Activated CD4-positive, alpha-beta memory T cell treated with anti-CD3 and anti-CD28 coated beads for 36 hours (primary cell): ENCODE measurements at places on chromosomes 2 and 18.

GRCh38 chr2:129469389-129469788 is 510.1 kb upstream of the RAB6C start:
- no peaks in the 10 kb centered on the region for H3K4me1 ChIP-seq
- H3K36me3 ChIP-seq, result no peaks in the 10 kb centered on the region
- no peak for DNase-seq
- no peak overlapping the region for H3K27ac ChIP-seq
- no peaks in the 10 kb centered on the region for H3K27me3 ChIP-seq

DNA sequence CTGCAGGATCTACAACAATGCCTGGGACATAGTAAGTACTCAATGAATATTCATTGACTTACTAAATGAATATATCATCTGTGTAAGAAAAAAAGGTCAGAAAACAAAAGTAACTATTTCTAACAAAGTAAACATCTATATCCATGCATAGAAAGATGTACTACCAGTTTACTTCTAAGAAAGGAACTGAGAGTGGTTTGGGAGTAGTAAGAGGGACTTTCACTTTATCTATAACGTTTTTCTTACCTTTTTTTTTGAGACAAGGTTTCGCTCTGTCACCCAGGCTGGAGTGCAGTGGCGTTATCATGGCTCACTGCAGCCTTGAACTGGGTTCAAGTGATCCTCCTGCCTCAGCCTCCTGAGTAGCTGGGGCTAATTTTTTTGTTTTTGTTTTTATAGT is 25.7 kb downstream of the DHX57 start:
- no peaks in the 10 kb centered on the region for H3K4me1 ChIP-seq
- no peak for DNase-seq

- no peaks in the 10 kb centered on the region for H3K4me1 ChIP-seq
- DNase-seq, result no peak
- no peaks in the 10 kb centered on the region for H3K36me3 ChIP-seq
- H3K4me3 ChIP-seq, result no peak overlapping the region
- H3K27me3 ChIP-seq, result no peaks in the 10 kb centered on the region
- no peak overlapping the region for H3K27ac ChIP-seq
Measured at GRCh38 chr2:183996825-183997793, 601.2 kb upstream of the ZNF804A start.

- H3K4me3 ChIP-seq, result no peak overlapping the region
- H3K27me3 ChIP-seq, result no peaks in the 10 kb centered on the region
- H3K27ac ChIP-seq, result no peak overlapping the region
- H3K36me3 ChIP-seq, result no peaks in the 10 kb centered on the region
- no peaks in the 10 kb centered on the region for H3K4me1 ChIP-seq
Measured at GRCh38 chr18:42527766-42528165, 572.7 kb downstream of the PIK3C3 start.

DNA sequence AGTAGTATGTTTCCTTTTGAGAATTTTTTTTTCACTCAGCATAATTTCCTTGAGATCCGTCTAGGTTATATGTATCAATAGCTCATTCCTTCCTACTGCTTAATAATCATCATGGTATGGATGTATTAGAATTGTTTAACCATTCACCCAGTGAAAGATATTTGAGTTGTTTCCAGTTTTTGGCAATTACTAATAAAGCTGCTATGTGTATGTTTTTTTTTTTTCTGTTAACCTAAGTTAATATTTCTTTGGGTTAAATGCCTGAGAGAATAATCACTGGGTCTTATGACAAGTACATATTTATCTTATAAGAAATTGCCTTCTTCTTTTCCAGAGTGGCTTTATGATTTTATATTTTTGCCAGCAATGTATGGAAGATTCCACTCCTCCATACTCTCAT is 96.4 kb upstream of the ST6GAL2 start:
- no peak for DNase-seq
- no peak overlapping the region for H3K4me3 ChIP-seq

GRCh38 chr18:2027756-2028155 is 543.5 kb downstream of the METTL4 start:
- H3K27ac ChIP-seq, result no peak overlapping the region
- H3K27me3 ChIP-seq, result no peaks in the 10 kb centered on the region
- no peaks in the 10 kb centered on the region for H3K36me3 ChIP-seq
- no peaks in the 10 kb centered on the region for H3K4me1 ChIP-seq

- no peak overlapping the region for H3K4me3 ChIP-seq
- peak; percentile 58 for DNase-seq
- no peaks in the 10 kb centered on the region for H3K27me3 ChIP-seq
- H3K27ac ChIP-seq, result no peak overlapping the region
Measured at GRCh38 chr2:216474925-216475670, 23.5 kb upstream of the RPL37A start.

- DNase-seq, result no peak
- no peaks in the 10 kb centered on the region for H3K36me3 ChIP-seq
- H3K27me3 ChIP-seq, result no peaks in the 10 kb centered on the region
- no peak overlapping the region for H3K27ac ChIP-seq
- H3K4me3 ChIP-seq, result no peak overlapping the region
Measured at GRCh38 chr18:62937065-62937464, 221.7 kb downstream of the PHLPP1 start.

DNA sequence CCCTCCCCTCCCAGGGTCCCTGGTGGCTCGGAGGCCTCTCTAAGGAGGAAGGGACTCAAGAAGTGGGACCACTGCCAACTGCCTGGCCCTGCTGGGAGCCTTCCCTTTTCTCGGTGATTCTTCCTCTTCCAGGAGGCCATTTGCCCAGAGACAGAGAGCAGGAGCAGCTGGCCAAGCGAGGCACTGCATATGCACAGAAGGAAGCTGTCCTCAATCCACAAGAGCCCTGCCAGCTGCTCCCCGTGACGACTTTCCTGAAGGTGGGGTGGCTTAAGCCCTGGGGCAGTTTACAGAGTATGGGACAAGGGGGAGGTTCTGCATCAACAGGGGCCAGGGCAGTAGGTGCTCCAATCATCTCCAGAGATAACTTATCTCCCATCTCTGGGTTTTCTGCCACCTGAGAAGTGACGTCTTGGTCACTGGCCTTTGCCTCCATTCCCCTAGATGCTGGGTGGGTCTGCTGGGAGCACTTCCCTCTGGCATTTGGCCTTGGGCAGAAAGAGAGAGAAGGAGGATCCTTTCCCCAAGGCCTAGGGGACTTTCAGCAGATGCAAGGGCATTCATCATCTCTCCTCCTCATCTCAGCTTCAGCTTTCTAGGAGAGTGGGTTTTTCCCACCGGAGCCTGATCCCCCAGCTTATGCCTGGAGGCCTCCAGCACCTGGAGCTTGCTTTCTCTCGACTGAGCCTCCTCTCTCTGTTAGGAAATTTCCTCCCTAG is 28.5 kb downstream of the CIB4 start:
- H3K4me1 ChIP-seq, result no peaks in the 10 kb centered on the region
- DNase-seq, result no peak
- peaks cover 14% of the 10 kb centered on the region for H3K27me3 ChIP-seq
- H3K4me3 ChIP-seq, result no peak overlapping the region

DNA sequence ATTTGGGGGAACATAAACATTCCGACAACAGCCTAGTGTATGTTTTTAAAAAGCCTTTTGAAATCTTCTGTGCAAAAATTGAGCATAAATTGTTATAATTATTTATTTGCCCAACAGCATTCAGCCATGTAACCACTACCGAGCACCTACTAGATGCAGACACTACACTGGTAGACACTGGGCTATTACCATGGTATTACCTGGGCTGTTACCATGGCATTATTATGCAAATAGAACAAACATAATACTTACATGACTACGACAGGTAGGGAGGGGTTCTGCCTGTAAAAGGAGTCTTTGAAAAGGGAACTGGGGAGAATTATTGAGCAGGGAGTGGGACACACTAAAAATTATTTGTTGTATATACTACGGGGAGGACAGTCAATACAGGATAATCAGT is 116.4 kb downstream of the MREG start:
- H3K4me3 ChIP-seq, result no peak overlapping the region
- H3K27me3 ChIP-seq, result peaks cover 2% of the 10 kb centered on the region
- no peak for DNase-seq
- H3K36me3 ChIP-seq, result no peaks in the 10 kb centered on the region
- H3K27ac ChIP-seq, result no peak overlapping the region
- peaks cover 5% of the 10 kb centered on the region for H3K4me1 ChIP-seq

DNA sequence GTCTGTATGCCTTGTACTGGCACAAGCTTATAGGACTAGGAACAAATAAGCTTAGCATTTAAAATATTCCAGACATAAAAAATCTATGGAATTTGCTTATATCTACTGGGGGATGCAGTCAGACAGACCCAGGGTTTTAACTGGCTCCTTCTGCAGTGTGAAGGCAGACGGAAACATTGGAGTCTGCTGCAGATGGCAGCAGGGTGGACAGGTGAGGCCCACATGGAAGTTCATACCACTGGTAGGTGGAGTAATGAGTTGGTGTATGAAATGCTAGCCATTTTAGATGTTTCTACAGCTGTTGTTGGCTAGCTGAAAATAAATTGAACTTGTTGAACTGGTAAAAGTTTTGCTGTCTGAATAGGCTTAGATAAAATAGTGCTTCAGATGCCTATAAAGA is 17.7 kb downstream of the SPTBN1 start:
- H3K36me3 ChIP-seq, result no peaks in the 10 kb centered on the region
- H3K4me3 ChIP-seq, result no peak overlapping the region
- H3K4me1 ChIP-seq, result no peaks in the 10 kb centered on the region
- no peak overlapping the region for H3K27ac ChIP-seq
- H3K27me3 ChIP-seq, result no peaks in the 10 kb centered on the region

- DNase-seq, result no peak
- no peaks in the 10 kb centered on the region for H3K4me1 ChIP-seq
- H3K36me3 ChIP-seq, result no peaks in the 10 kb centered on the region
- no peaks in the 10 kb centered on the region for H3K27me3 ChIP-seq
- no peak overlapping the region for H3K27ac ChIP-seq
Measured at GRCh38 chr2:61006486-61007105, 10.9 kb upstream of the PEX13 start.

GRCh38 chr2:187493877-187494568 is 46.0 kb upstream of the CALCRL start:
- no peak overlapping the region for H3K27ac ChIP-seq
- no peaks in the 10 kb centered on the region for H3K36me3 ChIP-seq
- no peak overlapping the region for H3K4me3 ChIP-seq

GRCh38 chr2:100130595-100131391 is 11.6 kb downstream of the AFF3 start:
- H3K36me3 ChIP-seq, result no peaks in the 10 kb centered on the region
- H3K4me3 ChIP-seq, result no peak overlapping the region
- H3K27me3 ChIP-seq, result no peaks in the 10 kb centered on the region
- DNase-seq, result no peak
- peaks cover 6% of the 10 kb centered on the region for H3K4me1 ChIP-seq
